ENCODE measurements at places on chromosomes 4 and X. TPM values are rescaled to one million over a fixed set of nuclear protein-coding genes. Genes with fewer than 3 reads are reported as not detected.

DNA sequence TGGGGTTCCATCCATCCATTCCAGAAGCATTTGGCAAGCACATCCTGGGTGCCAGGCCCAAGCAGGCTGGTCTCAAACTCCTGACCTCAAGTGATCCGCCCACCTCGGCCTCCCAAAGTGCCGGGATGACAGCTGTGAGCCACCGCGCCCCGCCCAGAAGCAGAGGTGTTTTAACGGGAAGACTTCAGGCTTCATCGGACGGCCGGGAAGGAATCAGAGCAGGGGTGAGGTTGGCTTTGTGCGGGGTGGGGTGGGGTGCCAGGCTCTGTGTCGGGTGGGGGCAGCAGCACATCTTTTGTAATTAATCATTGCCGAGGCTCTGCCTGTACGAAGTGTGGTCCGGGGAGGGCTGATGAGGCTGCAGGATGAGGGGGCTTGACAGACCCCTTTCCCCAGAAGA, 5.1 kb upstream of the SLC25A6 start:
- H3K4me3 ChIP-seq = no peak overlapping the region
- H3K4me1 ChIP-seq = peaks cover 5% of the 10 kb centered on the region
- H3K36me3 ChIP-seq = no peaks in the 10 kb centered on the region
- no peak overlapping the region for H3K27ac ChIP-seq
- DNase-seq = no peak

DNA sequence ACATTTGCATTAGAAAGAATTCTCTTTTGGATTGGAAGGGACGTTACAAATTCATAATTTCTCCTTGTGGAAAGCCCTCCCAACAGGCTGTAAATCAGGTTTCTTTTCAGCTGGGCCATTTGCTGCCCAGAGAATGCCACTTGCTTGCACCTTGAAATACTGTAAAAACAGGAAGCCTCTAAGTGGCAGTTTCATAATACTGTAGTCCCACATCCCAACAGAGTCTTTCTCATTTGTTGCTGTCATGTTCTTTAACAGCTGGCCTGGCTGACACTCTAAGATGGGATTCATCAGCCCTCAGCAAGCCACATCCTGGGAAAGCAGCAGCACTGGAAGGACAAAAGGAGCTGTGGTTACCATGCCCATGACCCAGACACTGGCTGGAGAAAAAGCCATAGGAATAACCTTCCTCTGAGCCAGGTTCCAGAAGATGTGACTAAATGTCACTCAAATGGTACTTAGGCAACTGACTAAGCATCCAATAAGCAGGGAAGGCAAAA, 221.9 kb upstream of the MBNL3 start:
- no peaks in the 10 kb centered on the region for H3K36me3 ChIP-seq
- no peaks in the 10 kb centered on the region for H3K27me3 ChIP-seq
- DNase-seq = no peak
- no peaks in the 10 kb centered on the region for H3K4me1 ChIP-seq
- no peak overlapping the region for H3K4me3 ChIP-seq

The UCP1 gene
- total RNA-seq = not detected

GRCh38 chrX:440636-441035, 53.9 kb upstream of the PPP2R3B start:
- DNase-seq = no peak
- no peak overlapping the region for H3K27ac ChIP-seq
- H3K36me3 ChIP-seq = no peaks in the 10 kb centered on the region
- H3K4me3 ChIP-seq = no peak overlapping the region
- H3K27me3 ChIP-seq = no peaks in the 10 kb centered on the region

DNA sequence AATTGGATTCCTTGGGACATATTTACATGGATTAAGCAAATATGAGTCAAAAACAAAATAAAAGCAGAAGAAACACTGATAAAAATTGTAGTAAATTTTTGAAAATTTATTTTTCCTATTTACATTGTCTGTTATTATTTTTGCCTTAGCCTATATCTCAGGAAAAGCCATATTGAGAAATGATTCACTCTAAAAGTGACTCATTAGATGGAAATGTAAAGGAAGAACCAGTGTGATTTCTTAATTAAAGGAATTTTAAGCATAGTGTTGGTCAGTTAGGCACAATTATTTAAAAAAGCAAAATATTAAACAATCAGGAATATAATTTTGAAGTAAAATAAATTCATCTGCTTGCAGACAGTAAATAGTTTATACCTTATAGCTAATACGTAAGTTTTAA, 167.4 kb upstream of the NAP1L5 start:
- no peaks in the 10 kb centered on the region for H3K27me3 ChIP-seq
- H3K4me1 ChIP-seq = no peaks in the 10 kb centered on the region
- no peak overlapping the region for H3K27ac ChIP-seq
- no peak overlapping the region for H3K4me3 ChIP-seq
- H3K36me3 ChIP-seq = no peaks in the 10 kb centered on the region

The UGT2B11 gene
- total RNA-seq = not detected

DNA sequence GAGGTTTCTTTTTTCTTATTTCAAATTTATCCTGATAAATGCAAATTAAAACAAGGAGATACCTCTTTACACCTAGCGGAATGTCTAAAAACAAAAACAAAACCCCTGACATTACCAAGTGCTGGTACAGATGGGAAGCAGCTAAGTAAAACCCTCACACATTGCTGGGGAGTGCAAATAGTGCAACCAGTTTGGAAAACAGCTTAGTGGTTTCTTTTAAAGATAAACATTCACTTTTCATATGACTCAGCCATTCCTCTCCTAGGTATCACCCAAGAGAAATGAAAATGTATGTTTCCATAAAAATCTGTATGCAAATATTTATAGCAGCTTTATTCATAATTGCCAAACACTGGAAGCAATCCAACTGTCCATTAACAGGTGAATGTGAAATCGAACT, 84.1 kb upstream of the HELT start:
- no peaks in the 10 kb centered on the region for H3K4me1 ChIP-seq
- no peak for DNase-seq
- H3K36me3 ChIP-seq = no peaks in the 10 kb centered on the region

- no peak overlapping the region for H3K27ac ChIP-seq
- H3K4me1 ChIP-seq = no peaks in the 10 kb centered on the region
- no peaks in the 10 kb centered on the region for H3K27me3 ChIP-seq
- H3K4me3 ChIP-seq = no peak overlapping the region
These were observed 11.4 kb downstream of the NR3C2 start for GRCh38 chr4:148430854-148431253.
